ENCODE measurements at places on chromosomes 1 and 21.

GRCh38 chr1:65114322-65114721, 33.7 kb upstream of the AK4 start:
- no peak for DNase-seq

DNA sequence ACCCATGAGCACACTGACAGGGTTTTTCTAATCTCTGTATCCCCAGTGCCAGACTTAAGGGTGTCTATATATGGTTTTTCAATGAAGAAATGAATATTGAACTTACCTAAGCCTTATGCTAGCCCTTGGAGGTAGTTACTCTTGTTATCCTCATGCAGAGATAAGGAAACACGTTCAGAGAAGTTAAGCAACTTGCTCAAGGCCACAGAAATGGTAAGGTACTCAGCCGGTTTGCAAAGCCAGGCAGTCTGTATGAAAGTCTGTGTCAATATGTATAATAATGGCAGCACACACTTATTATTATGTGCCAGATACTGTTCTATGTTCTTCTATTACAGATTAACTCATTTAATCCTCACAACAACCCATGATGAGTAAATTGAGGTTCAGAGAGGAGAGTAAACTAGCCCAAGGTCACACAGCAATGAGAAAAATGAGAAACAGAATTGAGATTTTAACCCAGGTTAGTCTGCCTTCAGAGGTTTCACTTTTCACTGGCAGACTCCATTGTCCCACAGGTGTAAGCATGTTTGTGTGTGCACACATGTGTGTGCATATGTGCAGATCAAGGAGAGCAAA, 54.6 kb upstream of the CSF3R start:
- no peak for DNase-seq

- DNase-seq = no peak
Measured at GRCh38 chr1:1543706-1544099, 3.3 kb upstream of the TMEM240 start.

DNA sequence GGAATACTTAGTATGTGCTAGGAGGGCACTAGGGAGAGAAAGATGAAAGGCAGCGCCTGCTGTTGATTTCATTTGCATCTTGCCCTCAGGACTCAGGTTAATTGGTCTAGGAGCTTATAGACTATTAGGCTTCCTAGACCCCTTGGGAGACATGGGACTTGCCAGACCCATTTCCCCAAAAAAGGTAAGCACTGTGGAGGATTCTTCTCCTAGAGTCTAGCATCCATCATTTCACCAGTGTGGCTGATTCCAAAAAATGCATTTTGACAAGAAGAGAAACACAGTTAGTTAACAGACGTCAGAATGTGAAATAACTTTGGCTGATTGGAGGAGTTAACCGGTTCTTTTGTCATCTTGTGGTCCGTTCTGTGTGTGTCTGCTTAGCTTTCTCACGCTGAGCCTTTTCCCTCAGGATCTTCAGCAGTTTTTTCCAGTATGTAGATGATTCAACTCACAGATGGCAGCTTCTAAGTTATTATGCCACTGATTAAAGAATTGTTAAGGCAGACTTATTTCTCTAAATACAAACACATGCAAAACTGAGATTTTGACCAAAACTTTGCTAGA, 108.8 kb downstream of the KIF26B start:
- no peak for DNase-seq

- DNase-seq = no peak
Measured at GRCh38 chr1:179785728-179786127, 42.6 kb downstream of the FAM163A start.

Data from HFFc6 (cell line).